ENCODE measurements at places on chromosomes 6 and 20.

DNA sequence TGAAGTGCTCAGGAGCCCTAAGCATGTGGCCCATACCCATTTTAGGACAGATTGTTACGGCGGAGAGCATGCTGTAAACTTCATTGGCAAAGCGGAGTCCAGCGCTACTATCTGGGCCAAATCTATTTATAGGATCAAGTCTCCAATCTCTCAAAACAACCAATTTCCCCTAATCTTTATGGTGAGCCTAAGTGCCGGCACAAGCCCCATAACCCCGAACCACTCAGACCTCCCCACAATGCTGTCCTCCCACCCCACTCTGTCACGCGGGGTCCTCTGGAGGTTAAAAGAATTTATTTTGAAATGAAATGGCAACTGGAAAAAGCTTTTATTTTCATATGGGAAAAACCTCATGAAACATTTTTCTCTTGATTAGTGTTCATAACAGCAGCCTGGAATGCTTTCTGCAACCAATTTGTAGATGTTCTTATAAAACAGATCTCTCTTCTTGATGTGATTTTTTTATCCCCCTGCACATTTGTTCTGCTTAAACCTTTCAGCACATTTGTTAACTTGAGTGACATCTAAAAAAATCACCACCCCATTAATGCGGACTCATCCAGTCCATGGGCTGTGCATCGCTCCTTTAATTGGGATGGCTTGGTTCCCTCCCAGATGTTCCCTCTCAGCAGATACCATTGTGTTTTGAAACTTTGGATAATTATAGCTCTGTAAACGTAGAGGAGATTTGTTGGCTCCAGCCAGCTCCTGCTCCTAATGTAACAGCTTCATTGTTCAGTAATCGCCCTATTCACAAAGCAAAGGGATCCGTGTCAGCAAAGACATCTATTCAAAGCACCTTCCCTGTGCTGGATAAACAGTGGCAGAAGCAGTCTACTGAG is 323.6 kb downstream of the CD83 start:
- no peak for DNase-seq

GRCh38 chr6:161434921-161435747 is 161.3 kb upstream of the AGPAT4 start:
- DNase-seq: no peak

GRCh38 chr6:88952065-88952704 is 11.2 kb downstream of the RNGTT start:
- no peak for DNase-seq

GRCh38 chr6:56552187-56553130 is 90.2 kb downstream of the DST start:
- no peak for DNase-seq
